ENCODE measurements at places on chromosomes 7 and 10.

GRCh38 chr10:118173296-118173695 is 126.6 kb upstream of the RAB11FIP2 start:
- DNase-seq: no peak

DNA sequence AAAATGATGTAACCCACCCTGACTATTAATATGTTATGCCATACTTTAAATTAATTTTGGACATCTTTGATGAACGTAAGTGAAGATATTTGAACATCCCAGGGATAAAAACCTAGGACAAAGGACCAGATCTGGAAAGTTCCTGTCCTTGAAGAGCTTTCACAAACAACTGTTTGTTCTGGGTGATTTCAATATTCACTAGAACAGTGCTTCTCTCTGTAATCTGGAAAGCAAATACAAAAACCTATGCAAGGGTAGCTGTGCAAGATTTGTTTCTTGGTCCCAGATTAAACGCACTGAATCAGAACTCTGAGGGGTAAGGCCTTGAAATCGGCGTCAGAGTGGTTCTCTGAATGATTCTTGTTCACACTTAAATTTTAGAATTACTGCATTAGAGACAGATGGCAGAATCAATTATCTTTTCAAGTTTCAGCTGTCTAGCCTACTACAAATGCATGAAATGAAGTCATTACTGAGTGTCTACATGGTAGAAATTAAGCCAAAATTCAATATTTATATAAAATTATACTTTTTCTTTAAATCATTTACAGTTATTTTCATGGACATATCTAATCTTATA is 69.6 kb upstream of the CSTF2T start:
- no peak for DNase-seq

GRCh38 chr7:29588900-29589696 is 25.5 kb downstream of the PRR15 start:
- peak; percentile 54 for DNase-seq

- no peak for DNase-seq
Measured at GRCh38 chr7:128091106-128091505, 59.9 kb upstream of the LRRC4 start.

- DNase-seq: no peak
Measured at GRCh38 chr7:138729444-138729843, 28.3 kb upstream of the SVOPL start.

DNA sequence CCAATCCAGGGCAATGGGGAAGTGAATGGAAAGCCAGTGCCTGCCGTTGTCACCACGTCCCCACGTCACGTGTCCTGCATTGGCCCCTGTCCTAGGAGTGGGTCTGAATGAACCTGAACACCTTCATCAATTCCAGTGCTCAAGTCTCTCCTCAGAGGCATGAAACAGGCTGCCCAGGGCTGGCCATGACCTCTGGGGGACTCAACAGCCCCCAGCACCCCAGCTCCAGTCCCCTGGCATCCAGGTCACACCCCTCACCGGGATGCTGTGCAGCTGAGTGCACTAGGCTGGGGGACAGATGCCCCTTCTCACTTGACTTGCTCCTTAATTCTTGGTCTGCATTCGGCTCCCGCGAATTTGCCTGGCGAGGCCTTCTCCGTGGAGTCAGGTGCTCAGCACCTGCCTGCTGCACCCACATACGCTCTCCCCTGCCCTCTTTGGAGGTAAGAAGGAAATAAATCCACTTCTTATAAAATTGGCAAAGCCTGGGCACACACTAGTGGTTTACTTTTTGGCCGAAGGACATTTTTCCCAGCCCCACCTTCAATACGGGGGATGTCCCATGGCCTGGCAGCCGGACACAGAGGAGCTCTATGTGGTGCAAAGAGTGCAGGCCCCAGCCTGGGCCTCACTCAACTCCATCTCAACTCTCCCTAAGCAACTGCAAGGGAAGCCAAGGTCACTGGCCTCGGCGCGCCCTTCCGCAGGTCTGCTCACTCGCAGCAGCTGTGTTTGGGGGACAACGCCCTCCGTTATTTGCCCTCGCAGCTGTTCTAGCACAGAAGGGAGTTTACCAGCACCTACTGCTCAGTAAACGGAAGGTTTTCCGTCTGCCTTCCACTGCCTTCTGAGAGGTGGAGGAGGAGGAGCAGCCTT is 77.6 kb upstream of the SHH start:
- DNase-seq: no peak

DNA sequence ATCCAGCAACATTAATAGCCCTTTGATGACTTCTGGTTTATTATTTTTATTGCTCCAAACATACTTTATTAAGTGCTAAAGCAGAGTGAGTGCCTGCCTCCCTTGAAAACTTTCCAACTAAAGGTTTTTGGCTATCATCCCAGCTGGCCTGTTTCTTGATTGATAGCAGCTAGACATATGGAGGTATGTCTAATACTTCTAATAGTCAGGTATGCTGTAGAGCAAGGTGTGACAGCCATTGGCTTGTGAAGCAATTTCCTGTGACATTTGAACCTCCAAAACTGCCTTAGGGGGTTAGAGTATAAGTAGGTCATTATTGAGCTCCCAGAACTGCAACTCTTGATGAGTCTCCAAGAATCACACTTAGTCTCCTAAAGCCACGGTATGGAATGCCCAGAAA is 55.8 kb downstream of the LOXL4 start:
- peak; percentile 79 for DNase-seq

- DNase-seq: no peak
Measured at GRCh38 chr10:5650664-5651387, 15.6 kb downstream of the ASB13 start.

- DNase-seq: no peak
Measured at GRCh38 chr7:66335318-66335717, 130.2 kb downstream of the TPST1 start.

DNA sequence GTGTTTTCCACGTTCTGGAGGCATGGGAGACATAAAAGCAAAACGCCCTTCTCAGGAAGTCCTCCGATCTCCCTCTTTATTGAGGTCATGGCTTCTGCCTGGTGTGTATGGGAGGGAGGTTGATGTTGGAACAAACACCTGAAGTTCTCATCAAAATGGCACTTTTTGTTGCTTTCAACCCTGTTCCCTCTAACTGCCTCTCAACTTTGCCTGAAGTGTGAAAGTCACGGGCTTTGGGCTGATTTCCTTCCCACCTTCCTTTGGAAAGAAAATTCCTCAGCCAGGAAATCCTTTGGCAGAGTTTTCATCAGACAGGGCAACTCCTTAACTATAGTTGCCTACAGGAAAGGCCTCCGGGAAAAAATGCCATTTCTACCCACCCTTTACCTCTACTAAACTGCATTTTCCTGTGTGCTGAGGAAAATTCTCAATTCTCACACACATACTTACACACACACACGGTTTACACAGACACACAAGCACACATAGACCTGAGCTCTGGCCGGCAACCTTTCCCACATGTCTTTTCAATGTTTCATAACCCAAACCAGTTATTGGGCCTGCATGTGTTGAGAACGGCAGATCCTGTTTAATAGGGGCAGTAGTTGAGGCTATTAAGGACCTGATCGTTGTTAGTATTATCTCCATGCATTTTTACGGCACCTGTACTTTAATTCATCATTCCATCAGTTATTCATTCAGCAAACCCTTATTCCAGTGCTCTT is 36.4 kb downstream of the CYP17A1 start:
- no peak for DNase-seq

- DNase-seq: no peak
Measured at GRCh38 chr10:129774082-129774735, 189.9 kb downstream of the EBF3 start.

DNA sequence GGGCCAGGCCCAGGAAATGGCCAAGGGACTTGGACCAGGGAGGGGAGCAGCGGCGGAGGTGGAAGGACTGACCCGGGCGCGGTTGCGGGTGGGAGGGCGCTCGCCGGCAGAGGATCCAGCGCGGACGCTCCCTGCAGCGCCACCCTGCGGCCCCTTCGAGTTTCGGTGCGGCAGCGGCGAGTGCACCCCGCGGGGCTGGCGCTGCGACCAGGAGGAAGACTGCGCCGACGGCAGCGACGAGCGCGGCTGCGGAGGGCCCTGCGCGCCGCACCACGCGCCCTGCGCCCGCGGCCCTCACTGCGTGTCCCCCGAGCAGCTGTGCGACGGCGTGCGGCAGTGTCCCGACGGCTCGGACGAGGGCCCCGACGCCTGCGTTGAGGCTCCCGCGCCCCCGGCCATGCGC is 16.8 kb upstream of the ZNF467 start:
- DNase-seq: peak; percentile 18

DNA sequence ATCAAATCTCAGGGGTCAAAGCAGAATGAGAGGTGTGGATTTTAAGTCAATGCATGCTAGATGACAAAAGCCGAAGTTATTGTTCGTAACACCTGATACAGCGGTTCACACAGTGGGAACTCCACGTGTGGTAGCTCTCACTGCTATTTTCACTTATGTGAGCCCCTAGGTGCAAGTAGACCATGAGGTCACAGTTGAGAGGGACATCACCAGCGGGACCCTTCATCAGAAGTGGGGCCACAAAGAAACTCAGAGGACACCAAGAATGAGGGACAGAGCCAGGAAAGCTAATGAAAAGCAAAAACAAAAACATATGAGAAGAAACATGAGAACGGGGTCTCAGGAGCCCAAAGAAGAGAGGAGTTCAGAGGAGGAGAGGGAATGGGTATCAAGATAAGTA is 63.5 kb downstream of the ADAM12 start:
- no peak for DNase-seq

- peak; percentile 21 for DNase-seq
Measured at GRCh38 chr10:6300106-6300783, 97.5 kb downstream of the PFKFB3 start.

DNA sequence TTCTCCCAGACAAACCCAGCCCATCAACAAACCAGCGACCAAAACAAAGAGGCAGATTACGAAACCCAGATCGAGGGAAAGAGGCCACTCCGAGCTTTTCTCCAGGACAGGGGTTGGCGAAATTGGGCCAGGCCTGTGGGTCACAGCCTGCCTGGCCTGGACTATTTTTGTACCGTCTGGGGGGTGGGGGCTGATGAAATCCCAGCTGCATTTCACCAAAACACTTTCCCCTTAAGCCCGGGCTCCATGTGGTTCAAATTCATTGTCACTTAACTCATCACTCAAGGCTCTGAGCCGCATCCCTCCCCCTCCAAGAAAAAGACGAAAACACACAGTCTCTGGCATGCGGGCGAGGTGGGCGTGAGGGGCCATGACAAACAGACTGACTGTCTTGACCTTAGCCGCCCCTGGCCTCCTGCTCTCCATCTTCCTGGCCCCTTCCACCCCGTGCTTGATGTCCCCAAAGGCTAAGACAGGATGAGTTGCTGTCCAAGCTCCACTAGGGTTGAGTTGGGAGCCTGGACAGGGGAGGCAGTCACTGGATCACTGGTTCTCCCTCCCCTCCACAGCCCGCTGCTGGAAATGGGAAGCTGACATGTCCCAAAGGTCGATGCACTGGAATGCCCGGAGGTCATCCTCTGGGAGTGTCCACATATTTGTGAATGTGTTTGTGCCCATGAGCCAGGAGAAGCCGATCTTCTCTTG is 19.2 kb downstream of the TMEM270 start:
- no peak for DNase-seq

DNA sequence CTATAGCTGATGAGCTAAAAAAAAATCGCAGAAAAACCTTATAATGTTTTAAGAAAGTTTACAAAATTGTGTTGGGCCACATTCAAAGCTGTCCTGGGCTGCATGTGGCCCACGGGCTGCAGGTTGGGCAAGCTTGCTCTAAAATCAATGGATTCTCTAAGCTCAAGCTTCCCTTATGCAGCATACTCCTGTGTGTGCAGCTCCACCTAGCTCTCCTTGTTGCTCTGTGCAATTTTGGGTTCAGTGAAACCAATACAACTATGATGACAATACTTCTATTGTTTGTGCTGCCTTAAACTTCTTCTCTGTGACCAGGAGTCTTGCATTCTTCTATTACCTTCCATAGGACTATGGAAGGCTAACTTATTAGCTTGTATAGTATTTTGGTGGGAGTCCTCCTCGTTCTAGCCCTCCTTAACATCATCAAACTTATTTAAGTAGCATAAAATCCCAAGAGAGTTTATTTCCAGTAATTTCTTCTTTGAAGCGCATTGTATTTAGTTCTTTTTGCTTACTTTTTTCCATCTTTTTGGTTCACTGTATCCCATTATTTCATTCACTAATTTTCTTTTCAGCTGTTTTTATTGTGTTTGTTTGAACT is 170.9 kb upstream of the SMIM30 start:
- peak; percentile 66 for DNase-seq

DNA sequence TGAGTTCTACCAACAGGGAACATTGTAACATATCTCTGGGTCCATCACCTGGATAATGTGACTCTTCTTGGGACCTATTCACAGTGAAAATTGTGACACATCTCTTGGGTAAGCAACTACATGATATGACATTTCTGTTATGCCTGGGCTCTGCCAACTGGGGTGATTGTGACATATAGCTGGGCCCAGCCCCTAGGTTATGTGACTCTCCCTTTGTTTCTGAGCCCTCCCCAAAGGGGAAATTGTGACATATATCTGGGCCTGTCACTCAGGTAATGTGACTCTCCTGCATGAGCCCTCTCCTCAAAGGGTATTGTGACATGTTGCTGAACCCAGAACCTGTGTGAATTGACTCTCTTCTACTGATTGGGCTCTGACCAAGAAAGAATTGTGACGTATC is 22.4 kb upstream of the ZNF107 start:
- peak; percentile 45 for DNase-seq

GRCh38 chr7:75639071-75639885 is 99.5 kb downstream of the HIP1 start:
- peak; percentile 38 for DNase-seq

Data from epithelial cell of esophagus (primary cell).